ENCODE measurements at places on chromosomes 3 and 15. TPM values are rescaled to one million over a fixed set of nuclear protein-coding genes. Genes with fewer than 3 reads are reported as not detected.

The ABHD2 gene
- polyA plus RNA-seq, result 37.8 TPM

The NPAP1 gene
- 0.72 TPM for polyA plus RNA-seq

The MST1R gene
- polyA plus RNA-seq, result 6.2 TPM

The MUSTN1 gene
- polyA plus RNA-seq, result 0.53 TPM

The RTP1 gene
- polyA plus RNA-seq, result not detected

The GOLGA6A gene
- not detected for polyA plus RNA-seq

The CCDC54 gene
- polyA plus RNA-seq, result 0.21 TPM

The CSTA gene
- 0.83 TPM for polyA plus RNA-seq

The GOLGA8Q gene
- 1.9 TPM for polyA plus RNA-seq

Measured in right lung (tissue), 10 donors.